Stimulated activated CD8-positive, alpha-beta memory T cell treated with anti-CD3 and anti-CD28 coated beads, Interleukin-7, amount 100 ng/mL, for 1 hour (primary cell): ENCODE measurements at places on chromosomes 4 and X.

DNA sequence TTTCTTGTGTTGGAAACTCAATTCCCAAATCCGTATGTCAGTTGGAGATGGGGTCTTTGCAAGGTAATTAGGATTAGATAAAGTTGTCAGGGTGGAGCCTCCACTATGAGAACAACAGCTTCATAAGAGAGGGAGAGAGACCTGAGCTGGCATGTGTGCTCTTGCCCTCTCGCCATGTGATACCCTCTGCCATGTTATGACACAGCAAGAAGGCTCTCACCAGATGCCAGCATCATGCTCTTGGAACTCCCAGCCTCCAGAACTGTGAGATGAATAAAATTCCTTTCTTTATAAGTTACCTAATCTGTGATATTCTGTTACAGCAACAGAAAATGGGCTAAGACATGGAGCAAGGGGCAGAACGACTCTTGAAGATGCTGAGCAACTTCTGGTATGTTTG is 201.9 kb upstream of the BOD1L1 start:
- no peak for DNase-seq

DNA sequence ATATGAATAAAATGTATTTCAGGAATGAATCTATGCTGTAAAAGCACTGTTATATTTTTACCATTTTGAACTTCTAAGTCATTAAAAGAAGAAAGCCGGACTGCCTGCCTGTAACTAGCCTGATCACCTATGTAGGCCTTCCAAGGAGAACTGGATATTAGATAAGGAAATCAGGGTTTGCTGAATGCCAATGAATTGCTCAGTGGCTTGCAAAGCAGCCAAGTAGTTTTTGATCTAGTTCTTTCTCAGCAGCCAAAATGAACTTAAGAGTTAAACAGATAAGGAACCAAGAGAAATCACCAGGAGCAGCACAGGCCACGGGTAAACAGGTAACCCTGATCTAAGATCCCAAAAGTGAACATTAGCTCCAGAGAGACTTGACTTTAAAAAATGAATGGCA is 3.3 kb downstream of the ANXA5 start:
- no peak for DNase-seq

DNA sequence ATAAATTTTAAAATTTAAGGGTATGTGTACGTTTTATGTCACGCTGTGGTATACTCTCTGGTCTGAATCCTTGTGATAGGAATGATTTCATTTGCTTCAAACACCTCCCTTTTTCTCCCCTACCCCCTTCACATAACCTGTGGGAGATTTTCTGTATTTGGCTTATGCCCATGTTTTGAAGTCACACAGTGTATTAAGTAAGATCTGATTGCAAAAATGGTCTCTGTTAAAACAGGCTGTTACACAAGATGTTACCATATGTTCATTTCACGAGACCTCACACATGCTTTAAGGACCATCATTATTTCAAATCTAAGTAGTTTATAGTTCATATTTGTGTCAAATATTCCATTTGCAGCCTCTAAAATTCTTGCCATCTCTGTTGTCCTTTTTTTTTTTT is 63.5 kb downstream of the TMEM131L start:
- no peak for DNase-seq

DNA sequence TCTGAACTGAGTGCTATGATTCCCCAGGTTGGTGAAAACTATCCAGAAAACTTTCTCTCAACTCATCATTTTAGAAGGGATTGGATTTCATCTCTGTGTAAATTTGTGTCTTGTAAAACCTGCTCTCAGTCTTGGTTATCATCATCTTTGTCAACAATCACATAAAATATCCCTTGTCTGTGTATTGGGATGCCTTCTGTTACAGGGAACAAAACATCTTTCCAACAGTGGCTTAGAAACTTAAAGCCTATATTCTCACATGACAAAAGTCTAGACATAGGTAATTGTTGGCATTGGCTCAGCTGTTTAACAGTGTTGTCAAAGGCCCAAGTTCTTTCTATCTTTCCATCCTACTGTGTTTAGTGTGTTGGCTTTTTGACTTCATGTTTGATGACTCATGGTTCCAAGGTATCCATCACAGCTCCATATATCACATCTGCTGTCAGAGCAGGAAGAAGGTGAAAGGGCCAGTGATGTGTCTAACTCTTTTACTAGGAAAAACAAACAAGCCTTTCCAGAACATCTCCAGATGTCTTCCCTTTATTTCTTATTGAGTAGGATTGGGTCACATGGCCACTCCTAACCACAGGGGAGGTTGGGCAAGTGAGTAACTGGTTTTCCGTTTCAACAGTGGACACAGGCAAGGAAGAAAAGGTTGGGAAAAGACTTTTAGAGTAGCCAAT is 65.0 kb downstream of the PHEX start:
- DNase-seq, result no peak

DNA sequence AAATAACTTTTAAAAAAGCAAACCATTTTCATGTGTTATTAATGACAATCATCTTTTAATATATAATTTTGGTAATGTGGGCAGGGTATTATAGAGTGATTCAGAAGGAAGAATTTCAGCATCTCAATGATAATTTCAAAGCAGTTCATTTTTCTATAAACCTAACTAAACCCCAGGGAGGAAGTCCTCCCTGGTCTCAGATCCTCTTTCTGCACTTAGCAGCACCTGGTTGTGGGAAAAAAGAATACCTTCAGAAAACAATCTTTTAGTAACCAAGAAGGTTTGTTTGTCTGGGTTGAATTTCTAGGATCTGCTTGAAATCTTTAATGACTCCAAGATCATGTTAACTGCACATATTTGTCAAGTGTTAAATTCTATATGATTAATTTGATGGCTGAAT is 29.9 kb downstream of the DKK2 start:
- DNase-seq, result no peak
